ENCODE measurements at places on chromosomes 4 and X.
A peak's percentile ranks its signal among the peaks of the same experiment; 100 is the strongest.

GRCh38 chr4:147794314-147794680, 62.4 kb downstream of the ARHGAP10 start:
- DNase-seq: no peak

- DNase-seq: peak; percentile 70
These were observed 151.8 kb downstream of the SLC7A11 start for GRCh38 chr4:138090150-138090917.

DNA sequence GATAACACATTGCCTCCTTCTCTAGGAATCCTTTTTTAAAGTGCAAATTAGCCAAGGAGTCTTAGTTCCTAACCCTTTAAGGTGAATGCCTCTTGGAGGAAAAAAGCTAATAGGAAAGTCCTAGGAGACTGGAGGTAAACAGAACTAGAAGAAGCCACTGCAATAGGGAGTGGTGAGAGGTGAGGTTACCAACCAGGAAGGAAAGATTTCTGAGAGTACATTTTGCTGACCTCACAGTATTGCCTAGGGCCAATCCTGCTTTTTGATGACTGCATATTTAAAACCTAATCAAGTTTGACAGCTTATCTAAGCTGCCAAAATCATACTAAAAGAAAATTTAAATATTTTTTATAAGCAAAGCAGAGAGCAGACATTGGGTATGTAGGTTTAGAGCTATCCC, 7.3 kb upstream of the CUL4B start:
- DNase-seq: no peak

DNA sequence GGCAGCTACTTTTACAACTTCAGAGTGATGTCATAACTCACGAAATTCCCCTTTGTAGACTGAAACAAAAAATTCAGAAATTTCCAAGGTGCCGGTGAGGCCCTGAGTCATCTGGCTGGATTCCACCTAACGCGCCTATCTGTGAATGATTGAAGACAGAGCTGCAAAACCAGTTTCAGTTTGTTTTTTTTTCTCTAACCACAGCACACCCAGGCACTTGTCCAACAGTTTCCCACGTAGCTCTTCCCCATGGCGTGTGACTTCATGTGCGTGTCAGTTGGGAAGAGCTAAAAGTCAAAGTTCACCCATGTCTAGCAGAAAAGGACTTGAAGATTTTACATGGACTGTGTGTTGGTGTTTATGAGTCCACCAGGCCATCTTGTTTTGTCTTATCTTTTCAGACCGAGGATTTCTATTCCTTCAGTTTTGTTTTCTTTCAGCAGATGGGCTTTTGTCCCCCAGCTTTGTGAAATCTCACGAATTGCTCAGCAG, 16.4 kb downstream of the TCEANC start:
- DNase-seq: peak; percentile 82

DNA sequence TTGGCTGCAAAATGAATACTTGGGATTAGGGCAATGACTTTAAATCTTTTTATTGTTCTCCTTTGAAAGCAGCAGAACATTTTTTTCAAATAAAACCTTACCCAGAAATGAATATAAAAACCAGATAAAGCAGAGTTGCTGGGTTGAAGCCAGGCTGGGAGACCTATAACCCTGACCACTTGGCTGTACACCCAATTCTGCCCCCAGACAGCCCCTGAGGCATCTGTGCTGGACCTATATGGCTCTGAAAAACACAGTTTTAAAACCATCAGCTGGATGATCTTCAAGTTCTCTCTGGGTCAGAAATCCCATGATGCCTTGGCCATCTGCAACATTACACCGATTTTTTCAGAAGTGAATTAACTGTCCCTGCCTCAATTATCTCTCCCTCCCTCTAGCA, 23.7 kb upstream of the GLRA2 start:
- no peak for DNase-seq

Measured in sigmoid colon (tissue), 7 donors.